ENCODE measurements at places on chromosomes 13 and 19.

GRCh38 chr19:956766-957440, 27.2 kb upstream of the WDR18 start:
- no peak for DNase-seq

- no peak for DNase-seq
These were observed at the start of gene ATP8A2 for GRCh38 chr13:25371875-25372283. Gene ATP8A2, plus strand, starts transcription at chr13:25371974. Its CDS starts 239 bp downstream, at chr13:25372213.

GRCh38 chr13:98565726-98566565, 11.0 kb downstream of the STK24 start:
- DNase-seq, result no peak

DNA sequence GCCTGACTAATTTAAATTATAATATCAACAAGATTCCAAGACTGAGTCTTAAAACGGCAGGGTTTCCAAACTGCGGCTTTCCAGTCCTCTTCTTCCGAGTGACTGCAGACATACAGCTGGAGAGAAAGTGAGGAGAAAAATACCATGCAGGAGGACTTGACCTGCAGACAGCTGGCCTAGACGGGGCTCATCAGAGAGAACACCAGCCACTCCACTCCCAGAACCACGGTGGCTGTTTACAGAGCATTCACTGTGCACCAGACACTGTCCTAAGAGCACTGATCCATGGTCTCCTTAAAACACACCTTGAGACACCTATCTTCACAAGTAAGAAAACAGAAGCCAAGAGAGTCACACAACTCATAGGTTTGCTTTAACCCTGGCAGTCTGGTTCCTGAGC, 152.7 kb downstream of the MIPEP start:
- no peak for DNase-seq

- no peak for DNase-seq
These were observed 144.2 kb upstream of the ZNF91 start for GRCh38 chr19:23539499-23539898.

- DNase-seq, result peak; percentile 26
These were observed 89.2 kb upstream of the WASF3 start for GRCh38 chr13:26468265-26468801.

All from cardiac septum (tissue), 1 donor.